NCI-H524 (cell line): ENCODE measurements at places on chromosomes 16 and 17.

DNA sequence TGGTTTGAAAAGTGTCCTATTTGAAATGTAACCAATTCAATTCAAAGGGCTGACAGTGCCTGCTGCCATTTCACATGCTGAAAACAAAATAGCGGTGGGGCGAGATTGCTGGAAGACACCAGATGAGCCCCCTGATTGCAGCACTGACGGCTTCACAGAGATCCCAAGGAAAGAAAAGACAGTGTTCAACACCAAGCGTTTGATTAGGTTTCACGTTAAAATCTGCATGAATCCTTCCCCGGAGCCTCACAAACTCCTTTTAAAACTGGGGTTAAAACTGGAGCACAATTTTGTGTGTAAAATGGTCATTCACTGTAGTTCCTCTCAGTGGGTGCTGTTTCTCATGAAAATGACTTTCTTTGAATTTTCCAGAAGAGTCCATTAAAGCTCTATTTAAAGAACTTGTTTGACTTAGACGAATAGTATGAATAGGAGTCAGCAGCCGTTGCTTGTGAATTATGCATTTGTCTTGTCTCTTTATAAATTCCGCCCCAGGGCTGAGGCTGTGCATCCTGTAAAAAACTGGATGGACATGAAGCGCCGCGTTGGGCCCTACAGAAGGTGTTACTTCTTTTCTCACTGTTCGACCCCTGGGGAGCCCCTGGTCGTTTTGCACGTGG, 8.8 kb downstream of the MLYCD start:
- no peak for DNase-seq

DNA sequence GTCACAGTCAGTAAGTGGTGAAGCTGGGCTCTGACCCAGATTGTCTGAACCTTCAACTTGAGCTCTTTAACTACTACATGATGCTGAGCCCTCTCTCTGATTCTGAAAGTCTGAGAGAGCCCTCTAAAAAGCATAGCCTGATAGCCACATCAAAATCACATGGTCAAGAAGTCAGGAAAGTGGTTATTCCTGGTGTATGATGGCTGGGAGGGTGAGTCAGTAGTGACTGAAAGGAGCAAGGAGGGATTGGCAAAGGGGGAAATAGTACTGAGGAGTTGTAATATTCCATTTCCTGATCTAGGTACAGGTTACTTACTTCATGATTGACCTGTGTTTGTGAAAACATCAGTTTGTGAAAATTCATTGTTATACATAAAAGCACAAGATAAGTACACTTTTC, 89.1 kb downstream of the SSH2 start:
- no peak for DNase-seq

DNA sequence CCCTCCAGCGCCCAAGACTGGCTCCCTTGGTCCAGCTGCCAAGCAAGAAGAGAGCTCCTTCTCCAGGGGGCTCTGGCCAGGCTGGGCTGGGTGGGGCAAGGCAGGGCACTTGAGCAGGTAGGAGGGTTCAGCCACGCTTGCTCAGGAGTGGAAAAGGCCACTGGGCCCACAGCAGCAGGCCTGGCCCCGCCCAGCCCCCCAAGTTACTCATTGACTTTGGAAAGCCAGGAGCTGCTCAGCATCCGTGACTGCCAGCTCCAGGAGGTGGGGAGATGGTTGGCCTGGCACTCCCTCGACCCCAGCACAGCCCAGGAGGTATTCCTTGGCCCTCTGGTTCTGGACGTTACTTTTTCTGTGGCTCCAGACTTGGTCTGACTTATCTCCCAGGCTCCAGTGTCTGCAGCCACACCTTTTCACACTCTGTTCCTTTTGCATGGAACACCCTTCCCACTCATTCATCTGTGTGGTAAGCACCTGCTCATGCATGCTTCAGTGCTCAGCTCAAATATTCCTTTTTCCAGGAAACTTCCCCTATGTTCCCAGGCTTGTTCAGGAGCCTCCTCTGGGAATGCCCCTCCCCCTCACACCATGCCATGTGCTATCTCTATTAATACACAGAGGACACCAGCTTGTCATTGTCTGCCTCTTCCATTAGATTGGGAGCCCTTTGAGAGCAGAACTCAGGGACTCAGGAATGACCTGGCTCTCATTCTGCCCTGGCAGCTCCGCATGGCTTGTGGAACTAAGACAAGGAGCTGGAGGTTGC, at the start of gene CDH16:
CDH16 (minus strand) TSS at position 83 of the 766 bp plus-strand sequence. CDS start 820 bp downstream, outside the sequence.
- DNase-seq = no peak

- DNase-seq = no peak
These were observed 183.5 kb upstream of the ZFHX3 start for GRCh38 chr16:73231379-73231778.

GRCh38 chr17:82007495-82008257, 15.0 kb downstream of the CENPX start:
- no peak for DNase-seq

- no peak for DNase-seq
These were observed 184.9 kb downstream of the MSI2 start for GRCh38 chr17:57441270-57441600.

DNA sequence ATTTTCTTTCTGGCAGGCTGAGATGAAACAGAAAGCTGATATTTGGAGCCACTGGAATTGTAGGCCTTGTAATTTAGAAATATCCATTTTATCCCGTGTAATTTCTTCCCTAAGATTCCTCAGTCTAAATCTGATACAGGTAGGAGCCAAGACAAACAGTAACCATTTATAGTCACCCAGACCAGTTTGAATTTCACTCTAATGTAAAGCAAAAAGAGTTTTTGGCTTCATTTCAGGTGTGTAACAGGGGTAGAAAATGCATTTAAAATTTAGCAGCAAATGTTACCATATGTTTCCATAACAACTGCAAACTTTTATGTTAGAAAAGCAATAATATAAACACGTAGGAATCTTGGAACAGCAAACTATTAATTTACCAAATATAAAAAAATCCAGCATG, 249.4 kb downstream of the FTO start:
- no peak for DNase-seq

DNA sequence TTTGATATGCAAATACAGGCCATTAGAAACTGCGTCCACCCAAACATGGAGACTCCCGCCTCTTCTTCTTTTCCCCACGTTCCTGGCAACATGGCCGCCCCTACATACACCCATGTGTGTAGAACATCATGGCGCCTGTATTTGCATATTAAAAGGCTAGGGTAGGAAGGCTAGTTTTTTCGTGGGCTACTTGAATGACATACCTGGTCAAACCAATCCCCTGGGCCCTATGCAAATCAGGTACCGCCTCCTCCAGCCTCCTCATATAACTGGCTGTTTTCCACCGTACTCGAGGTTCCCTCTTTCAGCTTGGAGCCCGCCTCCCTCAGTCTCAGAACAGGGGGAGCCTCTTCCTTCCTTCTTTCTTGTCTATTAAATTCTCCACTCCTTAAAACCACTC, 840 bp upstream of the CD300LB start:
- DNase-seq = no peak

DNA sequence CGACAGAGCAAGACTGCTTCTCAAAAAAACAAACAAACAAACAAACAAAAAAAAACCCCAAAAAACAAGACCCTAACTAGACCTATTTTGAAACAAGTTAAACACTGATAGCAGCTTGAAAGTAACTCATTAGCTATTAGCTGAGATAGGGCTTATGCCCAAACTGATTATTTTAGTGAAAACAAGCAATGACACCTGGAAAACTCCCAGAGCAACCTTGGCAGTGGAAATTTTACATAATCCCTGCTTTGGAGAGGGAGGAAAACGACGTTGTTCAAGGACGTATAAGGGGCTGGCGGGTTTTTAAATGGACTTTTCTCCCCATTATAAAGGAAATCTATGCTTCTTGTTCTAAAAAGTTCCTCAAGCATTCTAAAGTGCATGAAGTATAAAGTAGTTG, 45.4 kb upstream of the AQP8 start:
- DNase-seq = no peak

DNA sequence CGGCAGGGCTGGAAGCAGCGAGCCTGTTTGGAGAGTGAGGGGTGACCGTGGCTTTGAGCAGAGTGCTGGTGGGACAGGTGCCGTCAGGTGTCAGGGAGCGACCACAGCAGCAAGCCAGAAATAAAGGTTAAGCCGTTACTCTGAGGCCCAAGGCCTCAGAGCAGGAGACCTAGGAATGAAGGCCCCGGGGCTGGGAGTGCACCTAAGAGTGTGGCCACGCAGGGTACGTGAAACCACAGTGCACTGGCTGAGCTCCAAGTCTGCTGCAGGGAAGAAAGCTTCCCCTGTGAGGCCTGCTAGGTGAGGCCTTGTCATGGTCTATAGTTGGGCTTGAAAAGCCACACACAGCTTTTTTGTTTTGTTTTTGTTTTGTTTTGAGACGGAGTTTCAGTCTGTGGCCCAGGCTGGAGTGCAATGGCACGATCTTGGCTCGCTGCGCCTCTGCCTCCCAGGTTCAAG, 8.7 kb downstream of the CLUAP1 start:
- DNase-seq = no peak

DNA sequence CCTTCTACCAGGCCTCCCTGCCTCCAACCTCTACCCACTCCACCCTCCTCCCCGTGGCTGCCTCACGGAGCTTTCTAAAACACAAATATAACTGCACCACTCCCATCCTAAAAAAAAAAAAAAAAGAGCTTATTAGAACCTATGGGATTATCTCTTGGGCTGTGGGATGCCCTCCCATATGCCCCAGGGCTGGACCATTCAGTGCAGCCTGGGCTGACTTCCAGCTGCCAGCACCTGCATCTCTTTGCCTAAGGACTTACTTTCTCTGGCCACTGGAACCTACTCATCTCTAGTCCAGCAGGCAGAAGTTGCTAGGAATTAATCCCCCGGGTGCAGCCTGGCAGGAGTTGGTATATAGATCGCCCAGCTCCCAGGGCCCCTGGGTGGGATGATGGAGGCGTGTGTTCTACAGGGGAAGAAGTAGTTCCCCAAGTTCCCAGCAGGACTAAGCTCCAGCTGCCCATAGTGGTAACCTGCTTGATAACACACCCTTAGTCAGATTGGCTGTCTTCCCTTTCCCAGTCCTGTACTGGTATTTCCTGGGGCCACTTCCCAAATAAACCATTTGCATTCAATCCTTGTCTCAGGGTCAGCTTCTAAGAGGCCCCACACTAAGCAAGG, 10.3 kb downstream of the MPP3 start:
- peak; percentile 72 for DNase-seq

DNA sequence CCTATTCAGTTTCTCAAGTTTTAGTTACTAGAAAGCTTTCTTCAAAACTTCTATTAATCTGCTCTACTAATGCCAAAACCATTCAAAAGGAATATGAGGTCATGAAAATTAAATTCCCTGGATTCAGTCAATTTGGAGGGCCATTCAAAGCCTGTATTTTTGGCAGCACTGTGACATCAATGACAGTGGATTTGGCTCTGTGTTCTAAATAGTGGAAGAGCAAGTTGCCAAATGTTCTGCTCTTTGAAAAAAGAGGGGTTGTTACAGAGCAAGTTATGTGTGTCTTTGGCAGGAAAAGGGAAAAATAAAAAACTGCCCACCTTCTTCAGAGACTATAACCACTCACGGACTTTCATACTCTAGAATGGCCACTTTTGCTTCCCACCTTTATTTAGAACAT, 3.2 kb upstream of the C16orf46 start:
- no peak for DNase-seq

DNA sequence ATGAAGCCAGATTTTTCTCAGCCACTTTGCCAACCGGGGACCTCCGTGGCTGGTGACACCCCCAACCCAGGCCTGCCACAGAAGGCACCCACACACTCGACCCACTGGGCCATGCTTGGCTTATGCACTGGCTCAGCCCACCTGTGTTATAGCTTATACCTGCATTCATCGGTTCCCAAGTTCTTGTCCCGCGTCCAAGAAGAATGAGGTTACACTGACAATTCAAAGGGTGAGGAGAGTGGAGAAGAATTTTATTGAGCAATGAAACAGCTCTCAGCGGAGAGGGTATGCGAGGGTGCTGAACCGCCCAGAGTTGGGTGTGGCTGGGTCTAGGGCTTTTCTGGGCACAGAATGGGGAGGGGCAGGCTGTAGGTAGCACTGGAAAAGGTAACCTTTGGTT, 22.2 kb upstream of the CDH15 start:
- DNase-seq = no peak

- no peak for DNase-seq
These were observed 101.1 kb downstream of the XYLT1 start for GRCh38 chr16:17369421-17370222.

DNA sequence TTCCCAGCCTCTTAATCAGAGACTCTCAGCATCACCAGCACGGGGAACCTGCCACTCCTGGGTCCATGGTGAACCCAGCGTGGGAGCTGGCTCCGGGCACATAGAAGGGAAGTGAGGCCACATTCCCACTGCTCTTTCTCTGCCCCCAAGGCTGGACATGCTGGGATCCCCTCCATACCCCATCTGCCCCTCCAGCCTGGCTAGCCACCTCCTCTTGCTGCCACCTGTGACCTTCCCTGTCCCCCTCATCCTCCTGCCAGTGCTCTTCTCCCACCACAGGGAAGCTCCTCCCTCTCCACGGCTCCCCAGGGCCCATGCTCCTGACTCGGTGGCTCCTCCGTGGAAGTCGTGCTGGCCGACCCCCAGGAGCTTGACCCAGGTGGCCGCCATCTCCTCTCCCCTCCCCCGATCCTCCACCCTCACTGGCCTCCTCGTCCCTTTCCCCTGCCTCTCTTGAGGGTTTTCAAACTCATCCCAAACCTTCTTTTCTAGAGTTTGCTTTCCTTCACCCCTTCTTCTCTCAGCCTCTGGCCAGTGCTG, 139.1 kb upstream of the CHMP6 start:
- DNase-seq = no peak
